ENCODE measurements at places on chromosomes 1 and 21. TPM values are rescaled to one million over a fixed set of nuclear protein-coding genes. Genes with fewer than 3 reads are reported as not detected.

The ELF3 gene
- 0.38 TPM for total RNA-seq

The CRYBG2 gene
- total RNA-seq = 1.9 TPM

The VTCN1 gene
- total RNA-seq = not detected

The DNASE2B gene
- total RNA-seq = not detected

The LRRC52 gene
- not detected for total RNA-seq

The PTAFR gene
- total RNA-seq = 0.38 TPM

The LCE3E gene
- not detected for total RNA-seq

The AHCTF1 gene
- total RNA-seq = 27.8 TPM

The FHAD1 gene
- 0.18 TPM for total RNA-seq

The TSSK3 gene
- total RNA-seq = 1.0 TPM

The DDAH1 gene
- not detected for total RNA-seq

The ESRRG gene
- not detected for total RNA-seq

The CFHR4 gene
- total RNA-seq = not detected

The KIF1B gene
- total RNA-seq = 22.5 TPM

The NPHS2 gene
- not detected for total RNA-seq

DNA sequence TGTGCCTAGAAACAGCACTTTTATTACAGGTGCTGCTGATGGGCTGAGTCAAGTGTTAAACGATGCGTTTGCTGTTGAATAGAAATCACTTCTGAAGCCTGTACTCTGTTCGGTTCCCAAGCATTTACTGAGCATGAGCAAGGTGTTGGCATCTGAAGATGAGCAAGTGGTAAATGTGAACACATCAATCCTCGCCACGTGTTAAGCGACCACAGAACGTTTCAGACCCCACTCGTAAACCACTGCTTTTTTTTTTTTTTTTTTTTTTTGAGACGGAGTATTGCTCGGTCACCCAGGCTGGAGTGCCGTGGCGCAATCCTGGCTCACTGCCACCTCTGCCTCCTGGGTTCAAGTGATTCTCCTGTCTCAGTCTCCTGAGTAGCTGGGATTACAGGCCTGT lies 241.2 kb downstream of the SETD4 start:
- no peak overlapping the region for H3K4me3 ChIP-seq
- no peak for DNase-seq
- no peak overlapping the region for H3K27ac ChIP-seq
- no peaks in the 10 kb centered on the region for H3K36me3 ChIP-seq
- H3K27me3 ChIP-seq = peaks cover 5% of the 10 kb centered on the region
- H3K4me1 ChIP-seq = no peaks in the 10 kb centered on the region

- peak overlapping the region; percentile 65 for H3K27ac ChIP-seq
- H3K36me3 ChIP-seq = peaks cover 10% of the 10 kb centered on the region
- DNase-seq = peak; percentile 77
- peaks cover 61% of the 10 kb centered on the region for H3K4me1 ChIP-seq
Measured at GRCh38 chr1:9239622-9240401, 5.2 kb downstream of the H6PD start.

GRCh38 chr21:25862596-25862995 lies 127.8 kb downstream of the GABPA start:
- H3K4me1 ChIP-seq = peaks cover 7% of the 10 kb centered on the region
- no peaks in the 10 kb centered on the region for H3K36me3 ChIP-seq
- H3K4me3 ChIP-seq = no peak overlapping the region
- peaks cover 6% of the 10 kb centered on the region for H3K27me3 ChIP-seq
- DNase-seq = peak; percentile 23

- H3K4me1 ChIP-seq = no peaks in the 10 kb centered on the region
- no peak for DNase-seq
- no peak overlapping the region for H3K27ac ChIP-seq
- H3K36me3 ChIP-seq = no peaks in the 10 kb centered on the region
Measured at GRCh38 chr1:228385232-228385631, 21.4 kb downstream of the TRIM11 start.

GRCh38 chr1:192979542-192979941 lies 79.6 kb downstream of the UCHL5 start:
- H3K4me1 ChIP-seq = peaks cover 14% of the 10 kb centered on the region
- no peak overlapping the region for H3K27ac ChIP-seq
- no peaks in the 10 kb centered on the region for H3K36me3 ChIP-seq
- no peaks in the 10 kb centered on the region for H3K27me3 ChIP-seq
- DNase-seq = no peak

GRCh38 chr1:92201973-92202372 lies 15.7 kb upstream of the C1orf146 start:
- no peak for DNase-seq
- H3K4me3 ChIP-seq = no peak overlapping the region
- no peaks in the 10 kb centered on the region for H3K36me3 ChIP-seq
- no peaks in the 10 kb centered on the region for H3K27me3 ChIP-seq
- peak overlapping the region; percentile 50 for H3K27ac ChIP-seq
- peaks cover 20% of the 10 kb centered on the region for H3K4me1 ChIP-seq

- H3K36me3 ChIP-seq = no peaks in the 10 kb centered on the region
- H3K27me3 ChIP-seq = no peaks in the 10 kb centered on the region
- H3K27ac ChIP-seq = no peak overlapping the region
- no peak for DNase-seq
Measured at GRCh38 chr1:106937104-106937503, 119.4 kb upstream of the PRMT6 start.

DNA sequence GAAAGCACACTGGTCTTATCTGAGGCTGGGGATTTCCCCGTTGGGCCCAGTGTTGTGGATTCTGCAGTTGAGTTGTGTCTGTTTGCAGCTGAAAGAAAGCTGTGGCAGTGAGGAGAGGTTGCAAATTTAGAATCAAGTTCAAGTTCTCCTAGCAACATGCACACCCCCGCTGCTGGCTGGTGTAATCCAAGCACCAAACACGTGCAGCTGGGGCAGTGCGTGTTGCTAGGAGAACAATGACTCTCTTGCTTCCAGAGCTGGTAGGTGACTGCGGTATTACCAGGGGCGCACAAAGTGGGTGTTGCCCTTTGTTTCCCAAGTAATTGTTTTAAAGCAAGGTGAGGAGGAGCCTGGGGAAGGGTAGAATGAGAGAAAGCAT lies 91.5 kb downstream of the IER5 start:
- H3K4me3 ChIP-seq = no peak overlapping the region
- H3K27me3 ChIP-seq = peaks cover 15% of the 10 kb centered on the region
- H3K36me3 ChIP-seq = no peaks in the 10 kb centered on the region
- no peak for DNase-seq
- no peak overlapping the region for H3K27ac ChIP-seq
- H3K4me1 ChIP-seq = peaks cover 8% of the 10 kb centered on the region

- H3K4me1 ChIP-seq = no peaks in the 10 kb centered on the region
- DNase-seq = no peak
- H3K27ac ChIP-seq = no peak overlapping the region
- peaks cover 12% of the 10 kb centered on the region for H3K27me3 ChIP-seq
- no peaks in the 10 kb centered on the region for H3K36me3 ChIP-seq
Measured at GRCh38 chr21:41960386-41960785, 6.6 kb upstream of the C2CD2 start.

GRCh38 chr1:117566556-117566955 lies 39.3 kb upstream of the TENT5C start:
- no peak overlapping the region for H3K27ac ChIP-seq
- H3K4me1 ChIP-seq = peaks cover 4% of the 10 kb centered on the region
- H3K36me3 ChIP-seq = no peaks in the 10 kb centered on the region
- H3K27me3 ChIP-seq = no peaks in the 10 kb centered on the region
- no peak overlapping the region for H3K4me3 ChIP-seq
- DNase-seq = peak; percentile 2

DNA sequence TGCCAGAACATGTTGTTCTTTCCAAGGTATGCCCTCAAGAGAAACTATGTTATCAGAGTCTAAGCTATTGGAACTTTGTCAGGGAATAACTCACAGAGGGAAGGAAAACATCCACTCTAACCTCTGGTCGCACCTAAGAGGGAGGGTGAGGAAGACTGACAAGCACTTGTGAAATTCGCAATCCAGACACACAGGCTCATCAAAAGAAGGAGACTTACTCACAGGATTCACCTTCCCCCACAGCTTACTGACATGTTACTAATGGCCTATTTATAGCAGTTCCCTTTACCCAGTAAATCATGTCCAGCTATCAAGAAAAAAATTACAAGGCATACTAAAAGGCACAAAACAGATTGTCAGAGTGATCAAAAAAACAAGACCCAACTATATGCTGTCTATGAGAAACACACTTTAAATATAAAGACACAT lies 36.9 kb downstream of the WDR64 start:
- no peak overlapping the region for H3K4me3 ChIP-seq
- no peaks in the 10 kb centered on the region for H3K36me3 ChIP-seq
- H3K4me1 ChIP-seq = peaks cover 3% of the 10 kb centered on the region
- DNase-seq = no peak

GRCh38 chr1:97781762-97782337 lies 139.0 kb downstream of the DPYD start:
- no peaks in the 10 kb centered on the region for H3K27me3 ChIP-seq
- H3K36me3 ChIP-seq = no peaks in the 10 kb centered on the region
- DNase-seq = no peak
- no peak overlapping the region for H3K27ac ChIP-seq
- no peak overlapping the region for H3K4me3 ChIP-seq
- H3K4me1 ChIP-seq = peaks cover 7% of the 10 kb centered on the region

GRCh38 chr1:64856553-64856952 lies 109.8 kb downstream of the JAK1 start:
- peaks cover 78% of the 10 kb centered on the region for H3K36me3 ChIP-seq
- H3K4me3 ChIP-seq = no peak overlapping the region
- peaks cover 6% of the 10 kb centered on the region for H3K4me1 ChIP-seq
- H3K27ac ChIP-seq = no peak overlapping the region

DNA sequence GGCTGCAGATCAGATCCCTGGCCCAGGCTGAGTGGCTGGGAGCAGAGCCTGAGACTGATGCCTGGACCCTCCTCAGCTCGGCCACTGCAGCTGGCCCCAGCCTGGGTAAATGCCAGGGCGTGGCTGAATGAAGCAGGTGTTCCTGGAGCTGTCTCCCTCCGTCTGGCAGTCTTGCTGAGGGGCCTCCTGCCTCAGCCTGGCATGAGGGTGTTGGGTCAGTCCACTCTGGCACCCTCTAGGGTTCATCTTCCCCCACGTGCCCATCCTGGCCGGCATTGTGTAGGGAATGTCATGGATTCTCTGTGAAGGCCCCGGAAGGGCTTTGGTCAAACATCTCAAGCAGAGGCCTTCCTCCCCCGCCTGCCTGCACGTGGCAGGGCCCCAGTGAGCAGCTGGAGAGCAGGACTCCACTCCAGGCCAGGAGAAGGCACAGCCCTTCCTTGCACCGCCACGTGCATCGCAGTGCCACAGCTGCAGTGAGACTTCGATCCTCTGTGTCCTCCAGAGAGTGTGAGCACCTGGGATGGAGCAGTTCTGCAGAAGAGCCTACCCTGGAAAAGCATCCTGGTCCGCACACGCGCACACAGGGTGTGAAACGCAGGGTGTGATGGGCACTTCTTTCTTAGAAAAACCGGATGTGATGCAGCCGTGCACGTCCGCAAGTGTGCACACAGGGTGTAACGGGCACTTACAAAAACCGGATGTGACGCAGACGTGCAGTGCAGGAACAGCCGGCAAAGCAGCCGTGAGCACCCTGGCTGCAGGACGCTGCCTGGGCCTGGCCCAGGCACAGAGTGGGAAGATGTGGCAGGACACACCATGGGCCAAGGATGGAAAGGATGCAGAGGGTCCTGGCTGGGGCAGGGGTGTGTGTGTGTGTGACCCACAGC lies 4.6 kb upstream of the KRTAP10-4 start:
- H3K27me3 ChIP-seq = peaks cover 2% of the 10 kb centered on the region
- no peak for DNase-seq
- H3K36me3 ChIP-seq = no peaks in the 10 kb centered on the region
- no peak overlapping the region for H3K27ac ChIP-seq

DNA sequence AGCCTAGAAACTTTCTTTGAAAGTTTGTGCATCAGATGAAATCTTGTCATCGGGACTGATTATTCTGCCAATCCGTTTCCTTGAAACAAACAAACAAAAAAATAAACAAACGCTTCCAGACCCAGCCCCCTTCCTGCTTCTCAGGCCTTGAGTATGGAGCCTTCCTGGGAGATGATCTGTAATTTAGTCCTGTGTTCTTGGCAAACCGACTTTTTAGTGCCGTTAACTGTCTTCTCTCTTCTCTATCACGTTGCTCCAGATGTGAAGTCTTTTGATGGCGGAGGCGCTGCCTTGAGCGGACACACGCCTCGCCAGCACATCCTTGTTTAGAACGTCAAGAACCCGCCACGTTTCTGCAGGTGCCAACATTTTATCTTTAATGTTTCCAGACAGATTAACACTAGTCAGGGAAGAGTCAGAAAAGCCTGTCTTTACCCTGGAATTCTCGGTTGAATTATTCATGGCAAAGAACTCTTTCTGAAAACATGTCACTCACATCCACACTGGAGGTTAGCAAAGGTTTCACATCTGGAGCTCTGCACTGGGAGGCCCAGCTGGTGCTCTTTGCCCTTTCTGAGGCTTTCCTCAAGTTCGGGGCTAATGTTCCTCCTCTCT lies 265.7 kb upstream of the C1orf174 start:
- no peak for DNase-seq
- H3K4me1 ChIP-seq = no peaks in the 10 kb centered on the region
- no peaks in the 10 kb centered on the region for H3K27me3 ChIP-seq
- H3K27ac ChIP-seq = no peak overlapping the region

- peaks cover 61% of the 10 kb centered on the region for H3K27me3 ChIP-seq
- peaks cover 63% of the 10 kb centered on the region for H3K4me1 ChIP-seq
- DNase-seq = peak; percentile 88
- no peak overlapping the region for H3K4me3 ChIP-seq
Measured at GRCh38 chr21:33380483-33380998, 22.7 kb upstream of the IFNGR2 start.

- H3K36me3 ChIP-seq = no peaks in the 10 kb centered on the region
- no peak overlapping the region for H3K27ac ChIP-seq
- H3K4me1 ChIP-seq = no peaks in the 10 kb centered on the region
- no peak overlapping the region for H3K4me3 ChIP-seq
Measured at GRCh38 chr1:159707472-159708260, 6.7 kb downstream of the CRP start.

DNA sequence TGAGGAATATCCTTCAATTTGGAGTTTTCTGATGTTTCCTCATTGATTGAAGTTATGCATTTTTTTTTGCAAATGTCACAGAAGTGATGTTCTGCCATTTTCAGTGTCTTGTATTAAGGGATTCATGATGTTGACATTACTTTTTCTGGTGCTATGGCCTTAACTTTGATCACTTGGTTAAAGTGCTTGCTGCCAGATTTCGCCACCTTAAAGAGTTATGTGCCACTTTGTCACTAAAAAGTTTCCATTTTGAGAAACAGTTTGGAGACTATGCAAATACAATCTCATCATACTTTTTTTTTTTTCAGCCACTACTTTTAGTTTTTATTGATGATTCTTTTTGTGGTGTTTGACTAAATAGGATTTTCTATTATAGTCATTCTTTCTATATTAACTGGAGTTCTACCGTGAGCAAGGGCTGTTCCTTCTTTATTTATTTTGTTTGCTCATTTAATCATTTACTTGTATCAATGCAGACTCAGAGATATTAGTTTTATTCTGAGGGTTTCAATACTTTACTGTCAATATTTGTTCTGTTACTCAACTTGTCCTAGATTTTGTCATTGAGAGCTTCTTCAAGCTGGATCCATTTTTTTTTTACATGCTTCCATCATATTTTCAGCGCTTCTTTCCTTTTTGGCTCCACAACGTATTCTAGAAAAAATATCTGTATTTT lies 3.2 kb downstream of the GBP7 start:
- no peak overlapping the region for H3K4me3 ChIP-seq
- H3K27me3 ChIP-seq = no peaks in the 10 kb centered on the region
- H3K4me1 ChIP-seq = peaks cover 13% of the 10 kb centered on the region
- peaks cover 5% of the 10 kb centered on the region for H3K36me3 ChIP-seq
- no peak overlapping the region for H3K27ac ChIP-seq
- DNase-seq = no peak

Measured in activated CD4-positive, alpha-beta memory T cell treated with anti-CD3 and anti-CD28 coated beads, Interleukin-2, amount 10 ng/mL, durations not matched to agents 7 days and 5 days (primary cell).